Foreskin keratinocyte (primary cell): ENCODE measurements at places on chromosomes 12 and 14. TPM values are rescaled to one million over a fixed set of nuclear protein-coding genes. Genes with fewer than 3 reads are reported as not detected.

The KLHL42 gene
- total RNA-seq: 27.8 and 30.5 TPM in 2 replicates

The ACOT6 gene
- total RNA-seq: not detected in 2 replicates

The IL26 gene
- total RNA-seq: not detected in 2 replicates

The POTEM gene
- total RNA-seq: not detected in 2 replicates

The CLEC1B gene
- not detected in 2 replicates for total RNA-seq

The DAO gene
- total RNA-seq: not detected in 2 replicates

The STK38L gene
- total RNA-seq: 14.8 and 15.0 TPM in 2 replicates
